Vagina (tissue), 2 donors: ENCODE measurements at places on chromosomes 7 and 10.

GRCh38 chr7:94030634-94031033 is 26.5 kb upstream of the BET1 start:
- DNase-seq, result no peak

GRCh38 chr7:89661876-89662275 is 492.4 kb upstream of the STEAP1 start:
- DNase-seq, result no peak

DNA sequence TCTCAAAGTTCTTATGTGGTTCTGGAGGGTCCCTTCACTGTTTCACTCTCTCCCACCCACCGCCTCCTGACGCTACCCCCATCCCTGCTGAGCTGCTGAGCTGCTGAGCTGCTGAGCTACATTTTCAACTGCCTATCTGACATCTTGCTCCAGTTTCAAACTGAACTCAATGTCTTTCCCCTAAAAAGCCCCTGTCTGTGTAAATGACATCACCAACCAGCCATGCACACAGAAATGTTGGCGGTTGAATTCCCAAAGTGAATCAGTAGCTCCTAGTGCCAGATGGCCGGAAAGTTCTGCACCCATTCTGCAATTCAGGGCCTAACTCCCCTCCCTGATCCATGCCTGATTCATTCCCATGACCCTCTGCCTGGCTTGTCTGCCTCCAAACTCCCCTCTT is 71.2 kb downstream of the WNT2 start:
- no peak for DNase-seq

DNA sequence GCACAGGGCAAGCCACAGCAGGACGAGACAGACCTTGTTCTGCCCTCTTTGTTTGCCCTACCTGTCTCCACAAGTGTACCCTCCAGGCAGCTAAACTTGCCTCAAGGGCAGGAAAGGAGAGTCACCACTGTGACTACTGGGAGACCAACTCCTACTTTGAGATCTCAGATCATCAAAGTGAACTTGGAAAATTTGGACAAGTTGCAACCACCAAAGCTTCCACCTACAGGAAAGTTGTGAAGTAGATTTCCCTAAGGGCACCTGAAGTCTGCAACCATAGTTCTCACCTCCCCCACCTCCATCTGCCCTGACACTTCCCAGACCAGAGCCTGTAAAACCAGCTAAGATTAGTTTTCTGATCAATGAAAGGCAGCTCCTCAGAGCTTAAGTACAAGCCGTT is 2.5 kb upstream of the WDR91 start:
- no peak for DNase-seq

GRCh38 chr7:87187120-87187519 is 32.4 kb downstream of the TMEM243 start:
- DNase-seq, result no peak

DNA sequence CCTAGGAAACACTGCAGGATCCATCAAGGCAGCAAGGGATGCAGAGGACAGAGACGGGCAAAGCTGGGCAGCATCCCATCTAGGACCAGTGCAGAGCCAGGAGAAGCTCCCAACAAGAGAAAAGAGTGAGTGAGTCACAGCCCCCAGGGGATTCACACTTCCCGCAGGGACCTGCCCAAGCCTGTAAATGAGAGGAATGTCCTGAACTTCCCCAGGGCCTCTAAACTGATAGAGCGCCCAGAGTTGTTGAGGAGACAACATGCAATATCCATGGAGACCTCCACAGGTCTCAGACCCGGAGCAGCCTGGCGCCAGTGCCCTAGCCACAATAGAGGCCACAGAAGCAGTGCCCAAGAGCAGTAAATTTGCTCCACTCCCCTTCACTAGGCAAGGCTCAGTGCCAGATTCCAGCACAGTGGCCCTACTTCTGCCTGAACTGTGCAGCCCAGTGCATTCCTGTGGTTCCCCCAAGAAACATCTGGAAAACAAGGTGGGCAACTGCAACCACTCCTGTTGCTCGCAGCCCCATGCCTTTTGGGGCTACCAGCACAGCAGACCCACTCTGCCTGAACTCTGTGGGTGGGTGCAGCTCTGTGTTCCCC is 567.5 kb downstream of the POM121L12 start:
- no peak for DNase-seq

GRCh38 chr7:28417321-28417940 is 5.1 kb downstream of the CREB5 start:
- DNase-seq, result no peak

GRCh38 chr10:89019569-89020327 is 29.1 kb downstream of the FAS start:
- DNase-seq, result no peak

DNA sequence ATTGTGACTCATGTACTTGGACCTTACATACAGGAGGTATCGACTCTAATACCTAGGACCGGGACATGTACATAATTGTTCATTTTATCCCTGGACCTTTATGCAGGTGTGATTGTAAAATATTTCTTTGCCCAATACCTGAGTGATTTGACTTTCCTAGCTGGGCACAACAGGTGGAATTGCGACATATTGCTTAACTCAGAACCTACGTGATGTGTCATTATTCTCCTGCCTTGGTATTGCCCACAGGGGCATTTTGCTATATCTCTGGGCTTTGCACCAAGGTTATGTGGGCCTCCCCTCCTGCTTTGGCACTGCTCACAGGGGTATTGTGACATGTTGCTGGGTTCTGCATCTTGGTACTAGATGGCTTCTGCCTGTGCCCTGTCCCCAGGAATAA is 23.9 kb upstream of the ZNF107 start:
- DNase-seq, result no peak

DNA sequence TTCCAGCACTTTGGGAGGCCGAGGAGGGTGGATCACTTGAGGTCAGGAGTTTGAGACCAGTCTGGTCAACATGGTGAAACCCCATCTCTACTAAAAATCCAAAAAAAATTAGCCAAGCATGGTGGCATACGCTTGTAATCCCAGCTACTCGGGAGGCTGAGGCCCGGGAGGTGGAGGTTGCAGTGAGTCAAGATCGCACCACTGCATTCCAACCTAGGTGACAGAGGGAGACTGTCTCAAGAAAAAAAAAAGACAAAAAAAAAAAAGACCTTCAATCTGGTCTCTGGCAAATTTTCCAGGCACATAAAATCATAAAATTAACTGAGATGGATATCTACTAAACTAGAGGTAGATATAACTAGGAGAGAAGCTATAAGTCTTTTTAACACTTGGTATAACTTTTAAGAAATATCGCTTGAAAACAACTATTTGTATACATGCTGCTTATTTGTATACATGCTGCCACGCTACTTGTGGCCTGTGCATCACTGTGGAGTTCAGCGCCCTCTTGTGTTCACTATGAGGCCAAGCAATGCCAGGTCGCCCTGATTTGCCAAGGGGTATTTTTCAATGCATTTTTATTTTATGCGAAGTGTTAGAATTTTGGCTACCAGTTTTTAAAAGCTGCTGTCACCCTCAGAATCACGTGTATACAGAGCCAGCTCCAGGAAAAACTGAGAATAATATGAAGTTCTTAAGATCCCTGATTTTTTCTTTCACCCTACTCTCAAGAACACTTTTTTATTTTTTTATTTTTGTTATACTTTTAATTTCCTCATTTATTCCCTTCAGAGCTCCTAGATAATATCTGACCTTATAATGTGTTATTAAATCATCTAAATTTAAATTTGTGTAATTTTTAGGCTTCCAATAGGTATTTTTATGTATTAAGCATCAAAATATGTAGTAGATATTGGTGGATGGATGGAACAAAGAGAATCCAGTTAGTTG is 26.7 kb downstream of the CYCS start:
- no peak for DNase-seq

GRCh38 chr10:86968271-86968993 is at the start of gene ADIRF:
TSS of gene ADIRF (plus strand) at chr10:86968482. CDS start at chr10:86968545, 63 bp downstream.
- DNase-seq, result peak; percentile 96

GRCh38 chr10:104350127-104350635 is 3.5 kb upstream of the CFAP58 start:
- DNase-seq, result no peak

- DNase-seq, result no peak
Measured at GRCh38 chr10:6382081-6382480, 179.3 kb downstream of the PFKFB3 start.

DNA sequence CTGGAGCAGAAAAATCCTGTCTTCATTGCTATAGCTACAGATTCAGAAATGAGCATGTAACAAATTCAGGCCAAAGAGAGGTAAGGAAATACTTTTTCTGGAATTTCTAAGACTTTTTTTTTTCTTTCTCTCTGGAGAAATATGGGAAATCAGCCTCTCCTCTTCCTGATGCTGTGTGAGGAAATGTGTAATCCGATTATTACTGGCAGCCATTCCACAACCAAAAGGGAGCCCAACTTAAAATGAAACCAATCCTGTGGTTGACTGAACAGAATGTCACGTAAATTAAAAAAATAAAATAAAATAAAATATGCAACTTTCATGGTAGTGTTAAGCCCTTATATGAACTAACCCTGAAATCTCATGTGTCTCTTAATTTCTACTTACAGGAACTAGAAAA is 10.7 kb upstream of the POT1 start:
- DNase-seq, result no peak

DNA sequence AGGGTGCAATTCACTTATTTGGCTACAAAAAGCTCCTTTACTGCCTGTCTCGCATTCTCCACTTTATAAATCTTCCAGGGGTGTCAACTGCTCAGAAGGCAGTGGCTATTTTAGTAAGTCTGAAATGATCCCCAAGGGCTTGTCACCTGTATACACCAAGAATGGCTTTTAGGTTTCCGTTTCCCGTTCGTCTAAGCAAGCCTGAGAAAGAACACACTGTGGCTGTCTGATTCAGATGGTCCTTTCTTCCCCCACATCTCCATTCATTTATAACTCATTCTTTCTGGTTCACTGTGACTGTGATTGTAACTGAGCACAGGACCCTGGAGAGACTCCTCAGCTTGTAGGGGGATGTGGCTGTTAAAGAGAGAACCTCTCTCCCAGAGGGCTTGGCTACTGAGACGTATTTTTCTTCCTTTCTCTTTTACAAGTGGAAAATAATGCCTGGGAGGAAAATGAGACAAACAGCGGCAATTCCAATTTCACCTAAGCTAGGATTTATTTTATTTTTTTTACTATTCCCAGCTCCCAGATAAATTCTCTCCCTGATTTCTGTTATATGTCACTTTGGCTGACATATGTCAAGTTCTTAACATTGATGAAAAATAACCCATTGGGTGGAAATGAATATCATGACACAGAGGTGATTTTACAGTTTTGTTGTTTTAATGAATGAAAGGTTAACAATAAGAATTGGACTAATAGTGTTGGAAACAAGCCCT is 129.3 kb downstream of the FAM107B start:
- DNase-seq, result no peak

- no peak for DNase-seq
Measured at GRCh38 chr10:52348037-52348564, 34.0 kb downstream of the DKK1 start.

GRCh38 chr7:41047789-41048191 is 655.1 kb downstream of the INHBA start:
- DNase-seq, result peak; percentile 86

- DNase-seq, result no peak
Measured at GRCh38 chr7:106041140-106041717, 70.9 kb downstream of the SYPL1 start.

- DNase-seq, result no peak
Measured at GRCh38 chr7:90271753-90272152, 26.8 kb downstream of the CFAP69 start.

GRCh38 chr7:69775231-69775771 is 177.0 kb downstream of the AUTS2 start:
- no peak for DNase-seq

GRCh38 chr7:121328508-121329190 is at the start of gene WNT16:
TSS of gene WNT16 (plus strand) at chr7:121329000. CDS start at chr7:121329293, 293 bp downstream.
- no peak for DNase-seq

- no peak for DNase-seq
Measured at GRCh38 chr10:26438534-26439341, 597 bp downstream of the APBB1IP start.

DNA sequence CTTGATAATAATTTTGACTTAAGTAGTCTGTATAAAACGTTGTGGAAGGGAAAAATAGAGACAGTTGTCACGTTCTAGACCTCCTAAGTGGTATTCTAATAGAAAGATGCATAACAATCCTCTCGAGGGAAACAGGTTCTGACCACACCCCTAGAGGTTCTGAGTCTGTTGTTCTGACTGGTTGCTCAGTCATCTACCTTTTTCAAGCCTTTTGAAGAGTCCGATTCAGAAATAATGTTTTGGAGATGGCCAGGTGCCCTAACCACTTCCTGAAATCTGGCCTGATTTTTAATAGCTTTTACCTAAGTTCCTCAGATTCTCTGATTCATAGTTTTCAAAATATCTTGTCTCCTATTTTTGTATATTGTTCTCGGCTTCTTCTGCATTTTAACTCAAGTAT is 175.6 kb downstream of the HDAC9 start:
- no peak for DNase-seq

DNA sequence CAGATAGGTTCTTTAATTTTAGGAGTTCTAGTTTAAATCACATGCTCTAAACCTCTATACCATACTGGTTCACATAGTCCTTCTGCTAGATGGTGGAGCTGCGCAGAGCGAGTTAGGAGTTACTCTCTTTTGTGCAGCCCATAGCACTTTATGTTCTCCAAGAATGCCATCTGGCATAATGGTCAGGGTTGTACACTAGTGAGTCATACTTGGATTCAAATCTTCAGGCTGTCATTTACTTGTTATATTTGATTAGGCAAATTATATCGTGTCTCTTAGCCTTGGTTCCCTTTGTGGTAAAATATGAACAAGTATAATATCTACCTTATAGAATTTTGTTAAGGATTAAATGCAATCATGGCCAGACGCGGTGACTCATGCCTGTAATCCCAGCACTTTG is 1078.3 kb downstream of the NRG3 start:
- no peak for DNase-seq

DNA sequence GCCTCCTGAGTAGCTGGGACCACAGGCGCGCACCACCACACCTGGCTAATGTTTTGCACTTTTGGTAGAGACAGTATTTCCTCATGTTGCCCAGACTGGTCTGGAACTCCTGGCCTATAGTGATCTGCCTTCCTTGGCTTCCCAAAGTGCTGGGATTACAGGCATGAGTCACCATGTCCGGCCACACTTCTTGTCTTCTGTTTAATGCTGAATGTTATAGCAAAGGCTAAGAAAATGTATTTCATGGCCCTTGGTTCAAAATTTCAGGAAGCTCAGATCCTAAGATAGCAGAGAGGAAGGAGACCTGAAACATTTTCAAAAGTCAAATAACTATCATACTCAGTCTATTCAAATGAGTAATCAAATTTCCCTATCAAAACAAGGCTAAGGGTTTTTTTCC is 229.6 kb downstream of the BAMBI start:
- no peak for DNase-seq

GRCh38 chr7:102834999-102835398 is 77.8 kb upstream of the LRRC17 start:
- DNase-seq, result no peak

GRCh38 chr7:100061518-100062193 is 12.1 kb downstream of the ZSCAN21 start:
- no peak for DNase-seq
